ENCODE measurements at places on chromosomes 7 and 10. TPM values are rescaled to one million over a fixed set of nuclear protein-coding genes. Genes with fewer than 3 reads are reported as not detected.
A peak's percentile ranks its signal among the peaks of the same experiment; 100 is the strongest.

Gene KCNMA1
- total RNA-seq = 103 TPM

Gene RFC2
- 11.8 TPM for total RNA-seq

GRCh38 chr7:151934584-151934983, 21.7 kb upstream of the GALNTL5 start:
- DNase-seq = no peak

Gene EPHB6
- total RNA-seq = 4.3 TPM

GRCh38 chr7:110386913-110387312, 704.0 kb upstream of the LRRN3 start:
- peak; percentile 32 for DNase-seq

DNA sequence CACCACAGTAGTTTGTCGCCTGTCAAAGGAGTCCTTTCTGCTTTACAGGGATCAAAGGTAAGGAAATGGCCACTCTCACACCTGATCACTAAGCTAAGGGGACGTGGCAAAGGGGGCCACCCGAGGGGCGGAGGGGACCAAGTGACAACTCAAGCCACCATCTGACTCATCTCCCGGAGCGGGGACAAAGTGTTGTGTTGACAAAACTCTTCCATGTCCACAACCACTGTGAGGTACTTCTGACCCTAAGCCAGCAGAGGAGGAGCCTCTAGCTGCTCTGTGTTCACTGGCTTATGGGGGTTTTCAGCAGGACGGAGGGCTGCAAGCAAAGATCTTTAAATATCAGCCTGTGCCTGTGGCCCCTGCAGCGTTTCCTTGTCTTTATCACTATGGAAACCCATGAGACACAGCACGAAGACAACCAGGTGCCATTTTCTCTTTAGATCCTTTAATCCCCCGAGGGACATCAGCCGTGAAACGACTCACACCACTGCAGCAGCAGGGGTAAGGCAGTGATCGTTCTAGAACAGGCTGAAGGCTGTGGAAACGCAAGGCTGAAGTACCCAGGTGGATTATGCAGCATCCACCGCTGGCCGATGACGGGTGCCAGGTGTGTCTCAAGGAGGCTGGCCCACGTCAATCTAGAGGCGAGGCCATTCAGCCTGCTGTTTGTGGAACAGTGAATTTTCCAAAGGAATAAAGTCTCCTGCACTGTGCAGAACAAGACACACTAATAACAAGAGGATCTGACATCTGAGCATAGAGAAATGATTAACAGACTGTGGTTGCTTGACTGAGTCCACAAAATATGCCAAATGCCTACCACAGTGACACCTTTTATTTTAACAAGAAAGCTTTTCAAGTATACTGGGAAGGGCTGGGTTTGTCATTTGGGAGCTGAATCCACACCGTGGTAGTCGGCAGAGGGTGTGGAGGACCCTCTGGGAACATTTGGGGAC, 26.6 kb upstream of the DDC start:
- DNase-seq = no peak

GRCh38 chr10:114180937-114181336, 1.8 kb downstream of the TDRD1 start:
- DNase-seq = no peak

DNA sequence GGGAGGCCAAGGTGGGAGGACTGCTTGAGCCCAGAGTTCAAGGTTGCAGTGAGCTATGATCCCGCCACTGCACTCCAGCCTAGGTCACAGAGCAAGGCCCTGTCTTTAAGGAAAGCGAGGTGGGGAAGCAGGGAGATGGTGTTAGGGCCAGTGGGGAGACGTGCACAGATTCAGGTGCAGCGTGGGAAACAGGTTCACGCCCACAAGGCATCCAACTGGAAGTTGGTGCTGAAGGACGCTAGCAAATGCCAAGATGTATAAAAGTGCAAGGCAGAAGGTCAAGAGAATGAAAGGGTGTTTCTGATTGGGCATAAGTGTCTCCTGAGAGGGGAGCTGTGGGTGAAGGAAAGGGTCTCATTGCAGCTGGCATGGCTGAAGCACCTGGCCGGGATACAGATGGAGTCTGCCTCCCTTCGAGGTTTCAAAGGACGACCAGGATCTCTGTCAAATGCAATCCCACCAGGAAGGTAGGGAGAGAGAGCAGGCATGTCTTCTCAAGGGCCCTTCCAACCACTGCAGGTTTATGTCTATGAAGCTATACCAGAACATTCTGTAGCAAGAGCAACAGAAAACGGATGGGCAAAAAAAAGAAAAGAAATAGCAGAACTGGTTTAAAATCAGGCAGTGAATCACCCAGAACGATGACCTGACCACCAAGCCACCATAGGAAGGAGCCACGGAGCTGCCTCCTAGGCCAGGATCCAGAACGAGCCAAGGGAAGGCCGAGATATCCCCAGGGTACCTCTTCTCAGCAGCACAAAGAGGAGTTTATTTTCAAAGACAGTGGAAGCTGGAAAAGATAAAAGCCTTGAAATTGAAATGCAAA, 43.2 kb downstream of the GSDME start:
- DNase-seq = no peak

- no peak for DNase-seq
Measured at GRCh38 chr7:7017707-7018280, 164.6 kb upstream of the C1GALT1 start.

GRCh38 chr10:104735757-104736391, 94.8 kb downstream of the SORCS3 start:
- DNase-seq = no peak

GRCh38 chr7:73858807-73859206, 2.2 kb upstream of the TMEM270 start:
- no peak for DNase-seq

DNA sequence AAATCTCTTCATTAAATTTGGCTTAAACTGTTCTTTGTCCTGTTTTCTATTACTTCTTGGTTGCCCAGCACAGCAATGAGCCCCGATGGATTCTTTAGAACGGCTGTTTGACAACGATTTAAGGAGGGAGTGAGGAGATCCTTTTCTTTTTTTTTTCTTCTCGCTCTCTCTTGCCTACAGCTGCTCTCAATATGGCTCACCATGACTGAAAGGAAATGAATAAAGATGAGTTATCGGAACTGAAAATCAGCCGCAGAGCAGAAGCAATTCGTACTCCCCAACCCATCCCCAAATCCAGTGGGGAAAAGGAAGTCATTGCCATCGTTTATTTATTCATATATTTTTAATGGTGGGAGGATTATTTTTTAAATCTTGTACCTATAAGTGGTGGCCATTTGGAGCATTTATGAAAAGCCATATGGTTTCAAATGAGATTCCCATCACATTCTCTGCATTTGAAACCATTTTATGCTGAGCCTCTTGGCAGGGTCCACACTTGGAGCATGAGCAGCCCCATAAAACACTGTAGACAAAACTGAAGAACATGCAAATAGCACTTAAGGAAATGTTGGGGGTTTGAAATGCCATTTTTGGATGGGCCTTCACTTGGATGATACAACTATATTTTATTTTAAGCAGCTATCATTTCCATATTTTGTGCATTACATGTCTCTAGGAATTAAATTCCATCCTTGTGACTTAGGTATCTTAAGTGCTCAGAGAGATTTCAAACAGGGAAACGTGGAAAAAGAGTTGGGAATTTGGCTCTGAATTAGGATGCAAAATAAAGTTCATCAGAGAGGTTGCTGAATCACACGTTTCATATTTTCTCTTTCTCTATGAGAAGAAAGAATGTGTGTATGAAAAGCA, 107.7 kb upstream of the FZD1 start:
- no peak for DNase-seq

GRCh38 chr10:111835574-111835973, 348.0 kb downstream of the GPAM start:
- peak; percentile 79 for DNase-seq

Gene ACSL5
- total RNA-seq = 1.7 TPM

Gene C10orf62
- total RNA-seq = not detected

DNA sequence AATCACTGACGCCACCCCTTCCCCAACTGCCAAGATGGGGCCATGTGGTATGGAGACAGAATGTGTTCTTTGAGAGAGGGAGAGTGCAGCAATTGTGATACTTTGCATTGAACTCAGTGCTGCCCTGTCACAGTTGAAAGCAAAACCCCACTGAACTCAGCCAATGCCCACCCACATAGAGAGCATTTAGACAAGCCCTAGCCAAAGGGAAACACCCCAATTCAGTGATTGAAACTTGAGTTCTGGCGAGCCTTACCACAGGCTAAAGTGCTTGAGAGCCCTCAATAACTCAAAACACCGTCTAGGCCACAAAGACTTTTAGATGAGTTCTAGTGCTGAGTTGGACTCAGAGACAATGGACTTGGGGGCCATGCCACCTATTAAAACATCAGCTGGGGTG, 751.9 kb upstream of the POT1 start:
- no peak for DNase-seq

DNA sequence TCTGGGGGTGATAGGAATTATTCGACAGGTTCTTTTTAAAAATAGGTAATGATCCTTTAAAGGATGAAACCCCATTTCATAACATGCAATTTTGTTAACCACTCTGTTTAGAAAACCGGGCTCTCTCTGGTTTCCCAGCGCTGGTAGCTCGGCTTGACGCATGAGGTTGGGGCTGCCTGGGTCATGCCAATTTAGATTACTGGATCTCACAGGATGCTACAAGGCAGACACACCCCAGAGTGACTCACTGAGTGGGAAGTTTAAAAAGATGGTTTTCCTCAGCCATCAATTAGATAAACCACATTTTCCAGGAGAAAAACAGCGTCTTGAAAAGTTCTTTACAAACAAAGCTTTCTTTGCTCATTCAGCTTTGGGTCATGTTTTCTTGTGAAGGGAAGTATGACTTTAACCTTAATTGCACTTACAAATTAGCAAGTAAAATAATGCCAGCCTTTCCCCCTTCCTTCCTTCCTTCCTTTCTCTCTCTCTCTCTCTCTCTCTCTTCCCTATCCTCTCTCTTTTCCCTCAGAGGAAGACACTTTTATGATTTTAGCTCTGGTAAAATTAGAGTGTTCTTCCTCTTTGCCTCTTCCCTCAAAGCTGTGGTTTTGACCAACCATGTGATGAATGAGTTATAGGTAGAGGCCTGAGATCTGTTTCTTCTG, 99.8 kb downstream of the EPDR1 start:
- DNase-seq = no peak

All from fibroblast of lung (primary cell).